ENCODE measurements at places on chromosomes 2 and 18.

GRCh38 chr2:8378016-8378810 lies 303.6 kb upstream of the ID2 start:
- no peak for DNase-seq

DNA sequence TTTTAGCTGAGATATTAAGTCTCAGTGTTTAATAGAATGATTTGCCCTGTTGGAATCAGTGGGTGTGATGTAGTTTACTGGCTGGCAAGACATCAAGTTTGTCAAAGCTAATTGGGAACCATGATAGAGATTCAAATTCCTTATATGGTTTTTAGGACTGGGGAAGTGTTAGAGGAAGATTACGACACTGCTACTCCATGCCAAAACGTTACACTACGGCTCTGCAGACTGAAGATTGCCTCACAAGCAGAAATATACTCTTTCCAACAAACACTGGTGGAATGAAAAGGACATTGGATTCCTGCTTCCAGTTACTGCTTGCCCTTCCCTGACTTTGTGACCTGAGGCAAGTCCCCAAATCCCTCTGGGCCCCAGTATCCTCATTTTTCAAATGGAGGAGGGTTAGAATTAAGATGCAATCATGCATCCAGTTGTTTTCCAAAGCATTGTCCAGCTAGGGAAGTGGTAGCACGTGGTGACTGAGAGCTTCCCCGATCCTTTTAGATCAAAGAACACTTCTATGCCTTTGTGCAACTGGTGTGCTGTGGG lies 147.6 kb downstream of the CDC42EP3 start:
- no peak for DNase-seq

GRCh38 chr2:36433311-36434217 lies 78.0 kb downstream of the CRIM1 start:
- no peak for DNase-seq

- no peak for DNase-seq
These were observed 45.6 kb downstream of the REL start for GRCh38 chr2:60926741-60927552.

DNA sequence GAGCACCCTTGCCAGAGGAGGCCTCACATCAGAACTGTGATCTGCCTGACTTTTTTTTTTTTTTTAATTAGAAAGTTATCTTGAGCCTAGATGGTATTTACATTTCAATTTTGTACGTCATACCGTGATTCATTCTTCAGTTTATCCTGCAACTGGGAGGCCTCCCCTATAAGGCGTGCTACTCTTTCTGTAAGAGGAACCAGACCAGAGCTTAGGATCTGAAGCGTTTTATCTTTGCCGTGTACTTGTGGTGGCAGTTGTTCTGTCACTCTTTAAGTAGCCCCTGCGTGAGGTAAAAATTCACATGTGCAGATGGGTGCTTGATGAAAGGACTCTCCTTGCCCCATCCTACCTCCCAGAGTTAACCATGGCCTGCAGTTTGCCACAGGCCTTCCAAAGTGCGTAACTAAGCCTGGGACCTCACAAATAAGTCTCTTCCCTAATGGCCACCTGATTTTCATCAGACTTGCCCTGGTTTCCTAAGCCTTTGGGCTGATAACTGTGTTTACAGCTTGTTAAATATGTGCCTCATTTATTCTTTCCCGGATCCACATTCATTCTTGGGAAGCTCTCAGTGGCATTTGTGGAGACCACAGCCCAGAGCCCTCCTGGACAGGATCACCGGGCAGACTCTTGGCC lies 96.0 kb downstream of the MTCL1 start:
- no peak for DNase-seq

GRCh38 chr2:240459401-240460252 lies 24.2 kb downstream of the GPC1 start:
- no peak for DNase-seq

- DNase-seq = no peak
These were observed 13.7 kb downstream of the RUFY4 start for GRCh38 chr2:218082586-218083351.

- no peak for DNase-seq
These were observed 32.2 kb downstream of the SPATS2L start for GRCh38 chr2:200338692-200339091.

- DNase-seq = no peak
These were observed 61.9 kb upstream of the IL1R1 start for GRCh38 chr2:102080451-102081242.

- no peak for DNase-seq
These were observed 91.3 kb downstream of the MEIS1 start for GRCh38 chr2:66526180-66526579.
